T-helper 9 cell (primary cell): ENCODE measurements at places on chromosomes 2 and 18.

DNA sequence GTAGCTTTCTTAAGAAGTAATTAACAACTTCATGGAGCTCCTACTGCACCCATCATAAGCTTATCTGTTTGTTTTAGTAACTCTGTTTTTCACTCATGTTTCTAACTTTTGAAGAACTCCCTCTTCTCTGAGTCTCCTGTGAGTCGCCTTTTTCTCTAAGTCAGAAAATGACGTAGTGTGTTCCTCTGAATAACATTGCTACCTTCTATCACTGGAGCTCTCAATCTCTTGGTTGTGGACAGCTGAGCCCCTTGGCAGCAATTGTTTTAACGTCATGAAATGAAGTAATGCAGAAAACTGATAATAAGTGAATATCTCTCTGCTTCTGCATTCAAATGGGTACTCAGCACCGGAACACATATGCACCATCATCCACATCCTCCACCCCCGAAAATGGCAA, 433.3 kb upstream of the SALL3 start:
- DNase-seq, result no peak

GRCh38 chr18:8732442-8733360, 27.3 kb downstream of the MTCL1 start:
- DNase-seq, result no peak

DNA sequence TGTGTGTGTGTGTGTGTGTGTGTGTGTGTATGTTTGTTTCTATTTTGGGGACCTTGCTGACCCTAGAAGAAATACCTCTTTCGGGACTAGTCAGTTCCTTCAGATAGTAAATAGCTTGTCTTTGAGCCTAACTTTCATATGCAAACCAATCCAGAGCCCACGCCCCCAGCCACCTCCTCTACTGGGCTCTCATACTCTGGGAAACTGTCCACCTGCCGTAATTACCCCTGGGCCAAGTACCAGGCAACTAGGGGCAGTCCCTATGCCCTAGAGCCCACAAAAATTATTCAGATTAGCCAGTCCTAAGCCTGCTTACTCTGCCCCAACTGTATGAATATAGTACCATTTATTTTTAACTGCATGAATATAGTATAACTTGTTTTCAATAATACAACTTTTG, 970.4 kb downstream of the EPHA4 start:
- no peak for DNase-seq

- DNase-seq, result no peak
Observed at GRCh38 chr2:61335187-61335586, 135.7 kb downstream of the USP34 start.

DNA sequence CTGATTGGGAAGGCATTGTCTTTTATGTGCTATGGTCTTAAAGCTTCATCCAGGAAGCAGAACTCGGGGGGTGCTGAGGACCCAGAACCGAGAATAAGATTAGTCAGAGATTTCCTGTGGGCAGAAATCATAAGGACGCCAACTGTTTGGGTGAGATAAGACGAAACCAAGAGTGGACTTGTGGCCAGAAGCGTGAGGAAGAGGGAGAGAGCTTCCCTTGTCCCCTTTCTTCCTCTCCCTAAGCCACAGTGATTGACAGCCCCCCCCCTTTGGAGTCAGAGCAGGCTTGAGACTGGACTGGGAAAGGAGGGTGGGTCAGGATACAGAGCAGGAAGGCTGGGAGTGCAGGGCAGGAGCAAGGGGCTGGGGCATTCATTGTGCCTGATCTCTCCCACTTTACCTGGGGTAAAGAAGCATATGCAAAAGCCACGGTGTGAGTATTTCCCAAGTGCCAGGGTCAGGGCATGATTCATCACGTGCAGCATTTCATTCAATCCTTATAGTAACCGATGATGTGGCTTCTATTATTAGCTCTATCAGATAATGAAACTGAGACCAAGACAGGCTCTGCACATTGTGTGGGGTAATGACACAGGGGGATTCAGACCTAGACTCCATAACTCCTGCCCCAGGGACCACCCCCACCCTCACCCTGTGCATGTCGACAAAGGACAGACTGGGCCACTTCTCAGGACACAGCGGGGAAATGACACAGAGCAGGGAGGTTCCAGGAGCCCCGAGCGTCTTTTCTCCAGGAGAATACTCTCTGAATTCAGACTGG, 3.0 kb upstream of the IL1RN start:
- no peak for DNase-seq
